Fibroblast of skin of back (primary cell): ENCODE measurements at places on chromosomes 6 and 20.

DNA sequence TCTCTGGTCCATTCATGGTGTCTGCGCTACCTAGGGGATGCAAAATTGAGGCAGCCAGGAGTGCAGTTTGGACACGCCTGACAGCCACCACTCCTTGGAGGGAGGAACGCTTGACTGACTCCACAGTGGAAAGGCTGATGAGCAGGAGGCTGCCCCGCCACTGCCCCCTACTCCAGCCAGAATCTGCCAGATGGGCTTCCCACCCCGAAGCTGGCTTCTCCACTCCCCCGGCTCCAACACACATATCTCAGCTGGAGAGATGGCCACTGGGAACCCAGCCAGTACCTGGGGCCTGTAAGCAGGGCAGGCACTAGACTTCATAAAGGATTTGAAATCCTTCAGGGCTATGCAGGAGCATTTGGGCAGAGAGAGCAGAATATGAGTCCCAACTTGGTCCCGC is 51.4 kb upstream of the BLCAP start:
- no peak for DNase-seq

- DNase-seq: peak; percentile 93
These were observed 101.6 kb upstream of the PRSS16 start for GRCh38 chr6:27145731-27146455.

DNA sequence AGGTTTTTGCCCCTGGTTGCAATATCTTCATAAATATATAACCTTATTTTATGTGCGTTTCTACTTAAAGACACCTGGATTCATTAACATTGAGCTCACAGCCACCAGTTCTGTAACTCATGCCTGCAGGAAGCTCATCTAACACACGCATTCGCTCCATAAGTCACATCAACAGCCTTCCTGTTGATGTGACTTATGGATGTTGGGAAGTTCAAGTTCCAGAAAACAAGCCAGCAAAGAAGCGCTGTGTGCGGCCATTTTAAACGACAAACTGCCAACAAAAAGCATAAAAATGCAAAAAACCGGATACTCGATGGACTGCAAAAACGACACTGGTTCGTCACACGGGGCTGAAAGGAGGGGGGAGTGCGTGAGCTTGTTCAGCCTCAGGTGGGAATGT is 77.9 kb upstream of the NFATC2 start:
- DNase-seq: no peak

GRCh38 chr20:45873409-45874103 is 7.5 kb upstream of the ZSWIM1 start:
- DNase-seq: no peak

GRCh38 chr20:14295238-14295637 is 42.2 kb downstream of the FLRT3 start:
- no peak for DNase-seq

- no peak for DNase-seq
These were observed 41.7 kb upstream of the REV3L start for GRCh38 chr6:111524735-111525134.

- DNase-seq: peak; percentile 83
These were observed 84.2 kb downstream of the MRPL14 start for GRCh38 chr6:44042989-44043478.

DNA sequence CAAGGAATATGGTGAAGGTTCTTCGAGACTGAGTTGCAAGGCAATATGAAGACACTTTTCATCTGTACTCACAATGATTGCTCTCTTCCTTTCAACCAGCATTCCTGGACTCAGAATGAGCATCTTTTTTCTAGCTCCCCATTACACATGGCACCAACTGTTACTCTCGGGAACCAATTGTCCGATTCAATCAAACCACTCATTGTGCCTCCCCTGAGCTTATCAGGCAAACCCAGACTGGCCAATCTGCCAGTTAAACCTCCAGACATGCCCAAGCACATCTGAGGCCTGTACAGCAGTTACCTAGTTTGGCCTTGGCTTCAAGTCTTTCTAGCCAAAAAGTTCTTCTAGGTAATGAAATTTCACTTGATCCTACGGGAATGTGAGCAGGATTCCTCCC is 164.1 kb downstream of the ID4 start:
- DNase-seq: no peak

DNA sequence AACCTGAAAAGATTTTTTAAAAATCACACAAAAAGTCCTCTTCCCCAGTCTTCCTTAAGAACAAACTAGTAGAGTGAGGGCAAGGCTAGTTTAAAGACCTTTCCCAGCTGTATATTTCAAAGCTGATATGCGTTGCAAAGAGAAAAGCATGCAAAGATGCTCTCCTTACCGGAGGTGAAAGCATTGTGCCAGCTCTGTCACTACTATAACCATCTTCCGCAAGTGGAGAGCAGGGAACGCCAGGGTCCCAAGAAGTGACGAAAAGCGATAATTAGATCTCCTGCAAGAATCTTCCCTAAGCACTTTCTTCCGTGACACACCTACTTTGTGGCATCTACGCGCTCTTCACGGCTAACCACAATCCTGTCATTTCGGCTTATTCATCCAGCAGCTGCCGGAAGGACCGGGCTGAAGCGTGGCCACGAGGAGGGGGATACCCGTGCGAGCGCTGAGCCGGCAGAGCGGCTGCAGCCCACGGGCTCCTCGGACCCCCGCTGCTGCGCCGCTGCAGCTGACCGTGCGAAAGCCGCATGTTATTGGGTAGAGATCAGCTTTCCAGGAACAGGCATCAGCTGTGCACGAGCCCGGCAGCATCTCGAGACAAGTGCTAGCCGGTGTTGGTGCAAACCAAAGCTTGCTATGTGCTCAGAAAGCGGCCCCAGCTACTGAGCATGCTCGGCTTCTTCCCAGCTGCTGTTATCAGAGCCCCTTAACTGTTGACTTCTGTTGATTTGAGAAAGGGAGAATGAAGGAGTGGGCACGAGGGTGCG is 57.2 kb upstream of the ARHGAP18 start:
- DNase-seq: peak; percentile 62

GRCh38 chr20:11013801-11014200 is 340.0 kb upstream of the JAG1 start:
- DNase-seq: no peak

- no peak for DNase-seq
These were observed 1.5 kb downstream of the E2F1 start for GRCh38 chr20:33684533-33685327.

- DNase-seq: no peak
These were observed at the start of gene GLYATL3 for GRCh38 chr6:49499623-49500022. Gene GLYATL3 (plus strand): TSS chr6:49499923. CDS start chr6:49511991, 12,068 bp downstream.

DNA sequence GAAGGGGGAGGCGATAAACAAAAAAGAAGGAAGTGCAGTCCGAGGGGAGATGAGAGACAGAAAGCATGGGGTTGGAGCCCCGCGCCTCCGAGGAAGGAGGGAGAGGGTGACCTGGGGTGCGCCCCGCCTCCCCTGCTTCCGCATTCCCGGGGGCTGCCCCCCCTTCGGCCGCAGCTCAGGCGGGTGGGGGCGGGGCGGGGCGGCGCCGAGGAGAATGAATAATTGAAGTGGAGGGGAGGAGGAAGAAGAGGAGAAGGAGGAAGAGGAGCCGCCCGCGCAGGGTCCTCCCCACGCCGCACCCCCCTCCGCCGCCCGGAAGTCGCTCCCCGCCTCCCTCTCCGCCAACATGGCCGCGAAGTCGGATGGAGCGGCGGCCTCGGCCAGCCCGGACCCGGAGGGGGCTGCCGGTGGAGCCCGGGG is at the start of gene XKR7:
XKR7 (plus strand) TSS at position 322 of the 420 bp plus-strand sequence; CDS start at position 347, 25 bp downstream.
- no peak for DNase-seq

DNA sequence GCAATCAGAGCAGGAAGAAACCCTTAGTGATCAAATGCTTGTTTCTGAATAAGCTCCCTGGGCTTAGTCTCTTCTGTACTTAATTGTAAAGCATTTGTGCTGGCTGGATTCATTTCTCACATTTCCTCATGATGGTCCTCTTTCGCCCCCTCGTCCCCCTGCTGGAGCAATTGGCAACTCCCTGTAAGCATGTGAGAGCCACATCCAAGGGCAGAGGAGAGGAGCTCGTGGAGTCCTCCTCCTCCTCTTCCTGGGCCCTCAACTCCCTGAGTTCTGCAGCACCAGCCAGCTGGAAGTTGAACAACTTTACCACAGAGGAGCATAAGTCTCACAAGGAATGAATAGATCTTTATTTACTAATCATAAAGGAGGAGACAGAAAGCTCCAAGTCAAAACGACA is 12.6 kb downstream of the ANKEF1 start:
- no peak for DNase-seq

DNA sequence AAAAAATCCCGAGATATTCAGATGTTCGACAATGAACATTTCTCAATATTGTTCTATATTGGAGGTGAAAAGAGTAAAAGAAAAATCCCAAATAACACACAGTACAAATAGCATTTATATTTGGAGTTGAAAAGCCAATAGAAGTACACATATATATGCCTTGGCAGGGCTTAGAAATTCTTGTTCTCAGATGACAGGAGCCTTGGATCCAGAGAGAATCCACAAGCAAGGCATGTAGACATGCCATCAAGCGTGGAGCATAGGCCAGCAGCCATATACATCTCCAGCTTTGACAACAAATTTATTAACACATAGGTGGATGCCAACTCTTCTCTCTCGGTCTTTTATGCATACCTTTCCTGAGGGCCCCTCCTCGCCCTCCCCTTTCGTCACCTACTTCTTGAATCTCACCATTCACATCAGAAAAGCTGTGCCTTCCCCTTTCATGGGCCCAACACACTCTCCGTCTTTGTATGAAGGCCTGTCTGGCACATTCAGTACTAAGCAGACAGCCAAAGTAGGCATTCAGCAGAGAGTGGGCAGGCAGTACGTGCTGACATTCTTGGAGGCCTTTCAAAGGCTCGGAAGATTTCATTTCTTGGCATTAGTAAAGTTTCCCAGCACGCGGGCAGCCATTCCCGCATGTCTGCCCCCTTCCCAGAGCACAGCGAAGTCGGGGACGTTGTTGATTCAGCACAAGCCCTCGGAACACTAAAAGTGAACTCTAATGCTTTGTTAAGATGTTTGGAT is 18.2 kb downstream of the NEDD9 start:
- no peak for DNase-seq

DNA sequence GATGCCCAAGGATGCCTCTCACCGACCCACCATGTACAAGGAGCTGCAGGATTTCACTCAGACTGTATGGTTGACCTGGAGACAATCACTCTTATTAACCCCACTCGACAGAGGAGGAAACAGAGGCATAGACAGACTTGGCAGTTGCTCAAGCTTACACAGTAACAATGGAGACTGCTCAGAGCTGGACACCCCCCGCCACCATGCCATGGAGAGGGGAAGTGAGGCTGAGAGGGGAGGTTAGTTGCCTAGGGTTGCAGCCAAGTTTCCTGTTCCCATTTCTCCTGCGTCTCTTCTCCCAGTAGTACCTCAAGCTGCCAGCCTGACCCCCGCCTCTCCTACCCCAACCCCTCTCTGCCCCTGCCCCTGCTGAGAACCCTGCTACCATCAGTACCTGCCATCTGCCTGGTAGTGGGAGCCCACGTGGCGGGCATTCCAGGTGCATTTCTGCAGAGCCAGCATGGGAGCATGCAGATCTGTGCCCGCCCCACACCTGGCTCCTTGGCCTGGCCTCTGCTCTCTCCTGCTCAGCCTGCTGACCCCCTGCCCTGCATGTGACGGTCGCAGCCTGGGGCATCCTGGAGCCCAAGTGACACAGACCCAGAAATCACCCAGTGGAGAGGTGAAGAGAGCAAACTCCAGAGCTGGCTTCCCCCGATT is 157.7 kb downstream of the PREX1 start:
- DNase-seq: no peak

DNA sequence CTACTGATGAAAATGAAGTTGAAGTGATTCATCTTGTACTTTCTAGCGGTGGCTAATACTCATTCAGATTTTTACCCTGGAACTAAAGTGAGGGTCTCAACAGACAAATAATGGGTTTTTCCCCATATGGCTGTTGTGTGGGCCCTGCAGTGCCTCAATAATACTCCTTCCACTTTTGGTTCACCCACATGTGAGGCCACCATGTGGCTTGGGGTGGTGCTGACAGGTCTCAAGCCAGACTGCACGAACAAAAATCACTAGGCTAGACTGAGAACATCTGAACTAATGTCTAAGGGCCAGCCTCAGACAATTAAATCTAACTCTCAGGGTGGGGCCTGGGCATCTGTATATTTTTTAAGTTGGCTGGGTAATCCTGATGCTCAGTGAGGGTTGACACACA is 7.9 kb upstream of the COL12A1 start:
- no peak for DNase-seq

DNA sequence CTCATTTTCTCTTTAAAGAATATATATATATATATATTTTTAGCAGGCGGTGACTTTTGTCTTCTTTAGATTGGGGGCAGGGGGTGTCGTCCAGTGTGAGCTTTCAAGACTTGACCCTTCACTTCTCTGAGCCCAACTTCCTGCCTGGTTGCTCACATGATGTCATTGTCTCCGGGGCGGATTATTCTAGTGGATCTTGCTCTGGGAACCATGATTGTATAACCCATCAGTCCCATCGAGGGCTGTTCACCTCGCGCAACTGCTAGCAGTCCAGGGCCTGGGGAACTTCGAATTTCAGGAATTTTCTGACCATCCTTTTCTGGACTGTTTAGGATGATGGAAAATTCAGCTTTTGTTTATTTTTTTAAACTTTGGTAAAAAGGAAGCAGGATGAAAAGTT is 1.0 kb downstream of the IGF2R start:
- peak; percentile 76 for DNase-seq

DNA sequence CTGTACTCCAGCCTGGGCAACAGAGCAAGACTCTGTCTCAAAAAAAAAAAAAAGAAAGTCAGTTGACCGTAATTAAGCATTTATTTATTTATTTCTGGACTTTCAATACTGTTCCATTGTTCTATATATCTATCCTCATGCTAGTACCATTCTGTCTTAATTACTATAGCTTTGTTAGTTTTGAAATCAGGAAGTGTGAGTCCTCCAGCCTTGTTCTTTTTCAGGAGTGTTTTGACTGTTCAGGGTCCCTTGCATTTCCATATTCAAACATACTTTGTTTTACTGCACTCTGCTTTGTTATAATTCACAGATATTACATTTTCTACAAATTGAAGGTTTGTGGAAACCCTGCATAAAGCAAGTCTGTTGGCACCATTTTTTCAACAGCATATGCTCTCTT is 36.7 kb upstream of the ASXL1 start:
- DNase-seq: no peak

GRCh38 chr20:50141811-50142561 is 11.5 kb downstream of the PEDS1 start:
- no peak for DNase-seq

- no peak for DNase-seq
These were observed 1.5 kb downstream of the LIN28B start for GRCh38 chr6:104958178-104959025.

DNA sequence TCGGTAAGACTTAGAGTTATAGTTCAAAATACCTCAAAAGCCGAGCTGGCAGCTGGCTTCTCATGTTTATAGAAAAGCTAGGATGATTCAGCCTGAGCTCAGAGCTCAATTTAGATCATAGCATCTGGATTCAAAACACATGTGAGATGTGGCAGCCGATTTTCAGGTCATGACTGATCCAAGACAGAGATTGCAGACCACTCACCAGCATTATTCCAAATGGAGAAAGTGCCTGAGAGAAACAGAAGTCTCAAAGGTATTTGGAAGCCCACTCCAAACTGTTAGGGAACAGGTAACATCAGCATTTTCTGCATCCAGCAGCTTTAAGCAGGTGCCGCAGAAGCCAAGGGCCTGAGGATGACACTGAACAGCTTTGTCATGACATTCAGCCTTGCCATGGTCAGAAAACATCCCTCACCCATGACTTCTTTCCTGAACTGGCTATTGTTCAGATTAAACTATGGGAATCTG is 102.2 kb downstream of the BACH2 start:
- DNase-seq: peak; percentile 85

GRCh38 chr20:36886859-36887751 is 11.2 kb downstream of the TLDC2 start:
- DNase-seq: peak; percentile 74
